ENCODE measurements at places on chromosomes 3 and 15.

DNA sequence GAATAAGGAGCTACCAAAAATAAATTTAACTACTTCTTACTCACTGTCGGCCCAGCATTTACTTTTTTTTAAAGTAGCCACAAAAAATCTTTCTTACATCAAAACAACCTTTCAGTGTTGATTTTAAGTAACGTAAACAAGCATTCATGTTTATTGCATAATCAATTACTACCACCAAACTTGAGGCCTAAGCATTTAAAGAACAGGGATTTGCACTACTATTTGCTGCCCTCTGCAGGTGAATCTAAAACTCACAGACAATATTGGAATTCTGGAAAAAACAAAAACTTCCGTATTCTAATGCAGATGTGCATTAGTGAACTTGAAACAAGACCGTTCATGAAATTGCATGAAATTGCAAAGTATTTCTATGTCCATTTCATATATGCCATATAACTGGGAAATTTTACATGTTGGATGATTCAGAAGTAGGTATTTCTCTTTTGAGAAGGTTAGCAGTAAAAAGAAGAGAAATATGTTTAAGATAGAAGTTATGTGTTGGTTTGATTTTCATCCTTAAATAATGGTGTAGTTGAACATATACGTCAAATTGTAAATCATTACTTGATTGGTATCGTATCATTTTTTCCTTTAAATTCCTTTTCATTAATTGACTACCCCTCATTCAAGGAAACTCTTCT lies 55.6 kb downstream of the CGGBP1 start:
- DNase-seq, result no peak

DNA sequence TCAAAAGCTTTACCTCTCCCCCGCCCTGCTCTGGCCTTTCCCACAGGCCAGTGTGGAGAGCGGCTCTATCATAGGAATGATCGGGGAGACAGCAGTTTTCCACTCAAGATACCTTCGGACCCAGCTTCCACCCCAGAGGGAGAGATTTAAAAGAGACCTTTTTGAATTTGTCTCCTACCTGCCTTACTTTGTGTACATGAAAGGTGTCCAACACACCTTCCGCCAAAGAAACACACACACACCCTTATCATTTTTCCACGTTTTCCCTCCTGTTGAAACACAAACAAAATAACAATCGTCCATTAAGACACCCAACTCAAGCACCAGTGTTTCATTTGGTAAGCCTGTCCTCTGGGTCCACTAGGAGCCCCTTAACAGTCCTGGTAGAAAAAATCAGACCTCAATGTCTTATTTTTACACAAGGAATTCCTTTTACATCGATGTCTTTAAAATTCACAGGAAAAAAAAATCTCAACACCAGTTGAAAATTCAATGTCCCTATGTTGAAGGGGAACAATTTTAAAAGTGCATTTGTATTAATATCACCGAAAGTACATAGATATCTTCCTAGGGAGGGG lies 4.0 kb downstream of the HES1 start:
- no peak for DNase-seq

DNA sequence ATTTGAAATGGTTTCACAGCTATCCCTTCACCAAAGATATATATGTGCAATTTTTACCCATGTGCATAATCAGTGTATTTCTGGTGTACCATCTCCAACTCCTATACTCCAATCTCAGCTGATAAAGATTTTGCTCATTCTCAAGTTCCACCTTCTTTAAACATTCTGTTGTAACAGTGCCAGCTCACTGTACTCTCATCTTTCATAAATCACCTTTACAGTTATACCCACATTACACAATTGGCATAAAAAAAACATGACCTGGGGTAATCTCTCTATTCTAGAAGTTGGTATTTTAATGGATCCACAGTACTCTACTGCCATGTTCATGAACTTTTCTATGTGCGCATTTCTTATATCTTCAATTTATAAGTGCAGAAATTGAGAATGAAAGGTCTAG lies 339.9 kb upstream of the DPH6 start:
- DNase-seq, result no peak

- no peak for DNase-seq
Measured at GRCh38 chr3:70072180-70072579, 72.6 kb downstream of the SAMMSON start.

GRCh38 chr3:128648940-128649663 lies 1.5 kb downstream of the RPN1 start:
- no peak for DNase-seq

- DNase-seq, result no peak
Measured at GRCh38 chr3:188531210-188531609, 377.3 kb downstream of the LPP start.

DNA sequence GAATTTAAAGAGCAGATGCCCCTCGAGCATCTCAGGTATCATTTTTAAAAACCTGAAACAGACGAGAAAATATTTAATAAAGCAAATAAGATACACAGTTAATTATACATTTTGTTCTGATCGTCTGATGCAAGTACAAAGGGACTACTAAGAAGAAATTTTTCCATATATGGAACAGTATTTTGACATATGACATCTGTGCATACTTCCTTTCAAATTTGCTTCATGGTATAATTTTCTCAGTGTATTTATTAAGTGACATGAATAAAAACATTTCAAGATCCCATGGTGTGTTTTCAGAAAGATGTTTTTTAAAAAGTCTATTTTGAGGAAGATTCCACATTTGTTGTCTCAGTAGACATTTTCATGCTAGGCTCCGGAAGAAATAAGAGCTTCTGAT lies 208.1 kb downstream of the VGLL3 start:
- DNase-seq, result no peak

DNA sequence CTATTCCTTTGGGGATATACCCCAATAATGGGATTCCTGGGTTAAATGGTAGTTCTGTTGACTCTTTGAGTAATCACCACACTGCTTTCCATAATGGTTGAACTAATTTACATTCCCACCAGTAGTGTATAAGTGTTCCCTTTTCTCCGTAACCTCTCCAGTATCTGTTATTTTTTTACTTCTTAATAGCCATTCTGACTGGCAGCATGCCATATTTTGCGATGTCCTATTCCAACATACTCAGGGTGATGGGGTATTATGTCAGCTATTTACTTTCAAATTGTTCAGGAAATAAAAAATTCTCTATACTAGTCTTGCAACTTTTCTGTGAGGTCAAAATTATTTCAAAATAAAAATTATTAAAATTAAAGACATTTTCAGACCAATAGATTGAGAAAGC lies 9.1 kb upstream of the PARP14 start:
- no peak for DNase-seq

DNA sequence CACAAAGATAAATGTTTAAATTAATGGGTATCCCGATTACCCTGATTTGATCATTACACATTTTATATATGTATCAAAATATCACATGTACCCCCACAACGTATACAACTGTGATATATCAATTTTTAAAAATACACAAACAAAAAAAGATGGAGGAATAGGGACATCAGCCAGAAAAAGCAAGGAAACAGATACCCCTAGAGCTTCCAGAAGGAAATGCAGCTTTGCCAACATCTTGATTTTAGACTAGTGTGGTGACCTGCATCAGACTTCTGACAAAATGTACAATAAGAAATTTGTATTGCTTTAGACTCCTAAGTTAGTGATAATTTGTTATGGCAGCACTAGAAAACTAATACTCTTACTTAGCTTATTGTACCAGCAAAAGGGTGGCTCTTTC lies 483.8 kb downstream of the TUSC7 start:
- no peak for DNase-seq

DNA sequence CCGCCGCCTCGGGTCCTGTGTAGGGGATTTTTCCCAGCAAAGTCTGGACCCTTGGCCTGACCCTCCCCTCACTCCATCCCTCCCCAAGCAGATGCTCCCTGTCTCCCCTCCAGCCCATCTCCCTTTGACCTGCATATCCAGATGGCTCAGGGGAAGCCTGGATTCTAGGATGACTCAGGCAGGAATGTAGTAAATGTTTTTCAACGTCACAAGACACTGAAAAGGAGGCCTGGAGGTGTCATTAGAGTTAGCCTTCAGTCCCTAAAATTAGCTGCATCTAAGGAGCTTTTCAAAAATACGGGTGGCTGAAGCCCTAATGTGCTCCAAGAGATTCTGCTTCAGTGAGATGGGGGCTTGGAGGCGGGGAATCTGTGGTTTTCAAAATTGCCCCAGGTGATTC lies 7.2 kb downstream of the ACAN start:
- DNase-seq, result no peak

- DNase-seq, result no peak
Measured at GRCh38 chr3:177484206-177484605, 286.9 kb upstream of the TBL1XR1 start.

- DNase-seq, result no peak
Measured at GRCh38 chr3:11944052-11944673, 60.0 kb upstream of the SYN2 start.

DNA sequence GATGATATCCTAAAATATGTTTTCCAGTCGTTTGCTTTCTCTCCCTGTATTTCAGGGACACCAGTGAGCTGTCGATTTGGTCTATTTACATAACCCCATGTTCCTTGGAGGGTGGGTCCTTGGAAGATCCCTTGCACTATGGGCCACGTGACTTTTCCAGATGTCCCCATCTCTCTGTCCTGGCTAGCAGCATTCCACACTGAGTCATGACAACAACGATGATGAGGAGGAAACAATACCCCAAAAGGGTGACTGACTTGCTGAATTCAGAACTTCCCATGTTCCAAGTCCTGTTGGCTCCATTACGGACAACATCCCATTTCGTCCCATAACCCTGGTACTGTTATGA lies 134.3 kb downstream of the NSMCE3 start:
- no peak for DNase-seq

DNA sequence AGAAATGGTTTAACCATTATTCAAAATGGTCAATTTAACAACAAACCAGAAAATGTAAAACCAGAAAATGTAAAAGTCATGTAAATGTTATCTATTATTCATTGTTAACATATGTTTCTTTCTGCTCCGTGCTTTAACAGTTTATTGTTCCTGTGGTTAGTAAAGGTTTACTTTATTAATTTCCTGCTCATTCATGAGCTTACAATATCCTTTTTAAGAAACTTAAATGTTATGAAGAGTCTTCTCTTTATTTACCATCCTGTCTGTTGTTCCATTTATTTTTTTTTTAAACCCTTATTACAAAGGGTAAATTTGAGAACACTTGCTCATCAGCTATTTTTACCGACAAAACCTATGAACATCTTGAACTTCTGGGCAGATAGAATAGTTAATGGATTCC lies 148.1 kb downstream of the GHSR start:
- no peak for DNase-seq

DNA sequence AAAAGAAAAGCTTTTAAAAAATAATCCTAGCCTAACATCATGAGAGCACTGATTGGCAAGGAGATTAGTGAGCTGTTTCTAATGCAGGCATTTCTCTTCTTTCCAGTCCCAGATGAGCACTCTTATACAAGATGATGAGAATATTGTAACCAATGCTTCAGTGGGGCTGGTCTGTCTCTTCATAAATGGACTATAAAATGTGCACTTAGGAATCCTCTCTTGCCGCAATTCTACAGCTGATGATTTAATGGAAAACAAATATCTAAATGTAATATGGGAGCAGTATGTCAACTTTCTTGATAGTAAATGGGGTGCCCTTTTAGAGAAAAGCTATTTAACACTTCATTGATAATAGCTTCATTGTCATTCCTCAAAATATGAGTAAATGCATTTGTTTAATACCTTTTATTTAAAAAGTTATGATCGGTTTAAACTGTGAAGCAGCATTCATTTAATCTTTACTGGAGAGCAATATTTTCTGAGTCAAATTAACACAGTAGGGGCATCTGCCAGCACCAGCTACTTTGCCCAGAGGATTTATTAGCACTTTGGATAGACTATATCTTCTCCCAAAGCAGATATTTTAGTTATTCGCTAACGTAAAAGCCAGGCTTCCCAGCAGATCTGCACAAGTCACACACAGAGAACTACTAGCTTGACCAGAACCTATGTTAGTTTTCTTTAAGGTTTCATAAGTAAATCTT lies 985.9 kb downstream of the DIPK2A start:
- DNase-seq, result no peak

DNA sequence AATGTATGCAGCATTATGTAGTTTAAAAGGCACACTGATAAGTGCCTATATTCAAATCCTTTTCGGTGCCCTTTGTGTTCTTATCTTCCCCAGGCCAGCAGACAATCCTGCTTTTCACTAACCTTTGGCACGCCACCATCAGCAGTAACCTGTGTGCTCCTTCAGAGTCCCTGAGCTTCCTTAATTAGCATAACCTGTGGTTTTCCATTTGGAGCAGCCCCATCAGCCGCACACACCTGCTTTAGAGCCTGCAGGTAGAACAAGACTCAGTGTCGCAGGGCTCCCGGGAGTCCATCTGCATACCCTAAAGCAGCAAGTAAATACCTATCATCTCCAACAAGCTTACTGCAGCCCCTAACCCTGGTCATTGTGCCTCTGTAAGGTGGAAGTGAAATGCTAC lies 755.1 kb downstream of the ROBO2 start:
- no peak for DNase-seq

GRCh38 chr15:90690585-90690984 lies 26.6 kb upstream of the BLM start:
- no peak for DNase-seq

DNA sequence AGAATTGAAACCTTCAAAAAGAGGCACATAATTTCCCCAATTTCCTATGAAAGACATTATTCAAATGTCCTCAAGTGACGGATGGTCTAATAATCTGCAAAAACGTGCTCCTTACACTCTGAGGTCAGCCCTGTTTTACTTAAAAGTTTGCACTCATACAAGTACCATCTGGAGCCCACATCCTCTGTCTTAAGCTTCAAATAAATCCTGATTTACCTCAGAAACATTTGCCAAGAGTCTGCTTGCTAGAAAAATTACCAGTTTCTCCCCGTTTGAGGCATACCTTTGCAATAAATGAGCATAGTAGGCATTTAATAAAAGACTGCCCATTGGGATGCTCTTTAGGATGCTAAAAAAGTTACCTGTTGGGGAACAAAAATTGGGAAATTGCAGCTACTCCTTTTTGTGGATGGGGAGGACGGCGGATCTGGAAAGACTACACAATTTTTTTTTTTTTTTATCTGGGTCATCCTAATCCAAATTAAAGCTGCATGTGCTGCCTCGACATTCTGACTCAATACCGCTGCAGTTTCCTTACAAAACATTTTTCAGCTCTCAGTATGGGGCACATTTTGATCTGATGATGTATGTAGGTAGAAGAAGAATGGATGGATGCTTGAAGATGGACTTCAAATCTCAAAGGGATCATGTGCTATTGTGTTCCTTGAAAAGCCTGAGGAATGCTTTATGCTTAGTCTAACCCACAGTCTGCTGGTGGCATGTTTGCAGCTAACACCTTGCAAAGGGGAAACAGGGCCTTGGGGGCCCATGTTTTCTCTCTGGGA lies 233.7 kb upstream of the ADAMTS9 start:
- DNase-seq, result no peak

- no peak for DNase-seq
Measured at GRCh38 chr15:58463815-58464650, 32.2 kb downstream of the LIPC start.

- DNase-seq, result no peak
Measured at GRCh38 chr3:135532021-135532420, 433.5 kb upstream of the PPP2R3A start.

DNA sequence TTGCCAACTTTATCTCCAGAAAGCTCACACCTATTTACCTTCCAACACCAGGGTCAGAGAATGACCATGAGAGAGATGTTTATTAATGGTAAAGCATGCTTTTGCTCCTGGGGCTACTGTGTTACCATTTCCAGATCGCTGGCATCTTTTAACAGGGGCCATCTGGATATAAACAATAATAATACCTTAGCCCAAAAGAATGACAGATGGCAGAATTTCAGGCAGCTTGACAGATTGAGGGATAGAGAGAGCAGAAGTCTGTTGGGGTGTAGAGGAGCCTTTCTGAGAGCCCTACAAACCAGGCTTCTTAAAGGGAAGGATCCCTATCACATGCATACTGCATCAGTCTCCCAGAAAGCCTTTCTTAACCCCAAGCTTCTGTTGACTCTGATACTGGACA lies 17.7 kb downstream of the RBP1 start:
- DNase-seq, result no peak

Measured in activated CD4-positive, alpha-beta T cell treated with anti-CD3 and anti-CD28 coated beads, Interleukin-2, amount 50 U/mL, for 48 hours (primary cell).